ENCODE measurements at places on chromosomes 12 and 14.

- ATAC-seq = no peak
These were observed 2.9 kb downstream of the SPX start for GRCh38 chr12:21528953-21529352.

- ATAC-seq = no peak
These were observed 60.4 kb upstream of the IFNG-AS1 start for GRCh38 chr12:67928621-67929383.

DNA sequence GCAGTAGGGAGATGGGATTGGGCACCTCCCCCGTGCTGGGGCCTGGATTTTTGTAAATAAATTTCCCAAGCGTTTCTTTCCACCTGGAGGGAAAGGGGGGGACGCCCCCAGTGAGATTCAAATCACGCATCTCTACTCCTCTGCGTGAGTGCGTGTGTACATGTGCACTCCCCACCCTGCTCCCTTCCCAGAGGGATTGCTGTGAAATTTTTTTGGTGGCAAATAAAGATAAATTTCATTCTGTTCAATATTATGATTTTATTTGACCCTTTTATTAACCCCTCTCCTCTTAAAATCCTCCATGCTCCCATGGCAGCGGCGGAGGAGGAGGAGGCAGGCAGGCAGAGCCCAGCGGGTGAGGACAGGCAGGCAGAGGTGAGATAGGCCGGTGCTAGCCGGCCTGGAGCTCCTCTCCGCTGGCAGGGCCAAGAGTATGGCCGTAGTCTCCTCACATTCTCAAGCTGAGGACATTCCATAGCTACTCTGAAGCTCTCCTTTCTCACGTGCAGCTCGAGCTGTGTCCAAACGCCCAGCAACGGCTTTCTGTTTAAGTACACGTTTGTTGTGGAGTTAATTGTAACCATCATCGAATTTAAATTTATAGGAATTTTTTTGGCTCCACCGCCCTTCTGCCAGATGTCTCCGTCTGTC is 1.5 kb upstream of the HOTAIR start:
- no peak for ATAC-seq

DNA sequence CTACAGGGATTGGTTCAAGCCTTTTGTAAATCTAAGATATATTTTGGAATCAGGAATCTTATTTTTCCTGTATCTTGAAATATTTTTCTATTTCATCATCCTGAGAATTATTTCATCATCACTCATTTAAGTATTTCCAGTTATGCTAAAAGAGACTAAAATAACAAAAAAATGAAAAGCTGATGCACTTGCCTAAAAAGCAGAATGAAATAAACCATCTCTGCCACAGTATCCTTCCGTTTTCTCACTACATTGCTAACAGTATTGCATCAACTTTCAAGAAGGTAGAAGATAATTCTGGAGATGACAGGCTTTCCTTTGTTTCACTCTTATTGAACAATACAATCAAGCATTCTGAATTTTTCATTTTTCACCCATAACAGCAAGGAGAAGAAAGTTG is 31.1 kb upstream of the EIF5 start:
- no peak for ATAC-seq

GRCh38 chr12:55699471-55700055 is 8.1 kb downstream of the ITGA7 start:
- no peak for ATAC-seq

DNA sequence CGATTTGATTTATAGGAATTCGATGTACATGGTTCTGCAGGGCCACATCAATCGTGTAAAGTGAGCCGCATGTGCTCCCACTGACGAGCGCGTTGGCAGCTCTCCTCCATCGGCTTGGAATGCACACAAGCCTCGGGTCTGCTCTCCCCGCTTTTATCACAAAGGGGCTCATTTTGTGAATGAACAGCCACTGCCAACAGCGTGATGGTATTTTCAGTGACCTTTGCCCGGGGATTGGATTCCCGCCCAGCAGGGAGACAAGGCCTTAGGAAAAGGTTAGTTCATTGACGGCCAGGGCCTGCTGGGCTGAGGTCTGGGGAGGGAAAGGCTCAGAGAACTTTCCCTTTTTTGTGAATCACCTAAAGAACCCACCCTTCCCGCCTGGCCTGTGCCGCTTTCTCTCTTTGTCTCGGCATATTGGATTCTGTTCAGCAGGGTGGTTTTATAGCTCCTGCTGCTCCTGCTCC is 232.1 kb downstream of the MSRB3 start:
- ATAC-seq = no peak

DNA sequence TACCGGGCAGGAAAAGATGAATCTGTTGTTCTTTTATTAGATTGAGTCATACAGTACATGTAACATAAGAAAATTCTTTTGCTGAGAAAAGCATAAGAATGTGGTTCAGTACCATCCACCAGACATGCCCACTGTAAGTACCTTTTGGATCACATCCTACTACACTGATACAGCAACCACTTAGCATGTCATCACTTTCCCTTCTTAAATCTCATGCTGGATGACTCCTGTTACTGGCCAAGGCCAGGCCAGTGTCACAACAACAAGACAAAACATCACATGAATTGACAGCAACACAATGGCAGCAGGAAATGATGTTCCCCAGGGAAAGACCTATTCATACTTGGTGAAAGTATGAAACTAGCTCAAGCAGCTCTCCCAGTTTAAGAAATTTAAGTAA is 46.4 kb downstream of the STXBP6 start:
- no peak for ATAC-seq

DNA sequence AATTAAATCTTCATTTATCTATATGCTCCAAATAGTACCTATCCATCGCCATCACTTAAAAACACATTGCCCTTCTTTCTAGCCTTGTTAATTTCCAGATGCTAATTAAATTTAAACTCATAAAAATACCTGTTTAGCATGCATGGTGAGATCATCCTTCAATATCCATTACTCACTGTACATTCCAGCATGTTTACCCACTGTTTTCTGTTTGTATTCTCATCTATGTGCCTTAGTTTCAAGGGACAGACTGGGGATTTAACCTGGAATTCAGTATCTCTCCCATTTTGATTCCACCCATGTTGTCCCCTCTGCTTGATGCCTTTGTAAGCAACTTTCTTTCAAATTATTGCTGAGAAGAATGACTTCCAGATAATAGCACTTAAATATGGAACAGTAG is 208.0 kb downstream of the SPTSSA start:
- ATAC-seq = no peak

DNA sequence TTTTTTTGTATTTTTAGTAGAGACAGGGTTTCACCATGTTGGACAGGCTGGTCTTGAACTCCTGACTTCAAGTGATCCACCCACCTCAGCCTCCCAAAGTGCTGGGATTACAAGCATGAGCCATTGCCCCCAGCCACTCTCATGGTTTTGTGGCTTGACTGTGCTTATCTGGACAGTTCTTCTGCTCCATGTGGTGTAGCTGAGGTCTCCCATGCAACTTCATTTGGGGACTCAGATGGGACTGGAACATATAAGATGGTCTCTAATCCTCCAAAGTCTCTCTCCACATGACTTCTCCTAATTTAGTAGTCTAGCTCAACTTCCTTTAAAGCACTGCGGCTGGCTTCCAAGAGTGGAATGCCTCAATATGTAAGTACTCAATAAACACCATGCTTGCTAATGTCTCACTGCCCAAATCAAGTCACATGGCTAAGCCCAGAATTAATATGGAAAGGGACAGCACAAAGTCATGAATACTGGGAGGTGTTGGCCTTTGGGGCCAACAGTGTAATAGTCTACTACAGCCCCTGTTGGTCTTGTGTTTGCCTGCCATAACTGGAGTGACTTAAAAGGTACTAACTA is 7.4 kb downstream of the INHBC start:
- ATAC-seq = no peak

DNA sequence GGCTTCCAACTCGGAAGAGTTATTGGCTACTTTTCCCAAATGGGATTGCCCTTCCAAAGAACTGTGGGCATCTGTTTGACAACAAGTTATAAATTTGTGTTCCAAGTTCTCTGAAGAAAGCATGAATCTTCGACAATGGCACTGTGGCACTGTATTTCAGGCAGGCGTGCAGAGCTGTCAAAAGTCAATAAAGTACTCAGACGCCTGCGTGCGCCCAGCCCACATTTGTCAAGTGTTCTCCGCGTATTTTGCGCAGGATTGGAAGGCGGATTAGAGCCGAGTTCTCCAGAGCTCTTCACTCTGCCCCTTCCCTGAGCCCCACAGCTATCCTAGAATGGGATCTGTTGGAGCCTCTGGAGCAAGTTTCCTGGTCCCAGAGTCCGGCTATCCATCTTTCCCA is 103.2 kb downstream of the SLC25A47 start:
- ATAC-seq = no peak

- no peak for ATAC-seq
These were observed 72.4 kb upstream of the SSTR1 start for GRCh38 chr14:38135106-38135867.

DNA sequence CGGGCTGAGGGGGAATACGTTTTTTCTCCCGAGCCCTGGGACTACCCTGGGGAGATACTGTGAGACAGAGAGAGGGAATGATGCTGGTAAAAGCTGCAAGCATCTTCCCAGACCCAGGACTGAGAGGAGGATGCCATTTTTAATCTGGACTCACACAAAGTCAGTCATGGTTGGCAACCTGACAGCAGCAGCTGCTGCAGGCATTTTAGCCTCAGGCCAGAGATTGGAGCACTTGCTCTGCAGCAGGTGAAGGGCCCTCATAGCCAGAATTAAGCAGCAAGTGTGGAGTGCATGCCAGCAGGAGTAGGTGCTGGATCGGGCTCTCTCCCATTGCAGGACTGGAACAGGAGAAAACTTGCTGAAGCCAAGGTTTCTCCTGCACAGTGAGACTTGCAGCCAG is 361.1 kb upstream of the CLEC14A start:
- no peak for ATAC-seq

GRCh38 chr14:77290705-77291104 is 19.7 kb upstream of the NGB start:
- ATAC-seq = no peak
